ENCODE measurements at places on chromosomes 7 and 10.

DNA sequence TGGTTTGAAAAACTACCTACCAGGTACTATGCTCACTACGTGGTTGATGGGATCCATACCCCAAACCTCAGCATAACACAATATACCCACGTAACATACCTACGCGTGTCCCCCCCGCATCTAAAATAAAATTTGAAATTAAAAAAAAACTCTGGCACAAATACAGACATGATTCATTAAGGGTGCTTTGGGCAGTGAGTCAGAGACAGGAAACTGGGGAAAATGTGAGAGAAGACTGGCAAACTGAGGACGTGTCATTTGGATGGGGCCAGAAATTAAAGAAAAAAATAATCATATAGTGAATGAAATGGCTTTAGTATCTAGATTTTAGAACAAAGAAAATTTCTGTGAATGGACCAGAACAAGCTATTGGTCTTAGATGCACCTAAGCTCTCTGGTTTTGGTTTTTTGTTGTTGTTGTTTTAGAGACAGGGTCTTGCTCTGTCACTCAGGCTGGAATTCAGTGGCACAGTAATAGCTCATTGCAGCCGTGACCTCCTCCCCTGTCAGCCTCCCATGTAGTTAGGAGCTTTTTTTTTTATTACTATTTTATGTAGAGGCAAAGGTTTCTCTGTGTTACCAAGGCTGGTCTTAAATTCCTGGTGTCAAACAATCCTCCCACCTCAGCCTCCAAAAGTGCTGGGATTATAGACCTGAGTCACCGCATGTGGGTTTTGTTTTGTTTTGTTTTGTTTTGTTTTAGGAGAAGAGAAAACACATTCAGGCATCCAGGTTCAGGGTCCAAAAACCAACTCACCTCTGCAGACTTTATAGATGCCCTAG lies 5.9 kb upstream of the PRSS58 start:
- no peak for DNase-seq

- peak; percentile 52 for DNase-seq
Observed at GRCh38 chr10:132939957-132940790, 2.2 kb downstream of the CFAP46 start.

GRCh38 chr7:7565746-7566650 lies 686 bp upstream of the MIOS start:
- DNase-seq = no peak

- no peak for DNase-seq
Observed at GRCh38 chr10:59072038-59072437, 104.4 kb upstream of the PHYHIPL start.

DNA sequence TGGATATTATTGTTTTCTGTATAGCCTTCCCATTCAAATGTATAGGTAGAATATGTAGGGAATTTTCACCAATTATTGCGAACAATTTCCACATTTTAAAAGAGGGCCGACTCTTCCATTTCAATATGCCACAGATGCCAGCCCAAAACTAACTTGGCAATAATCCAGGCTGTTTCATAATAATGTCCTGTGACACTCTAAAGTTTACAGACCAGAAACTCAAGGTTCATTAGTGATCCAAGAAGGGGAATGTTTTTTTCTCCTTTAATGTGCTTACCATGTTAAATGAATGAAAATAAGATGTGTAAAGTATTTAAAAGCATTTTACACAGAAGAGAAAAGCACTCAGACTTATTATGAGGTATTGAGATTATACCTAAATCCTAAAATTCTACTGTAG lies 63.0 kb upstream of the FAM3C start:
- DNase-seq = no peak

- no peak for DNase-seq
Observed at GRCh38 chr7:106218546-106218945, 66.2 kb downstream of the NAMPT start.

DNA sequence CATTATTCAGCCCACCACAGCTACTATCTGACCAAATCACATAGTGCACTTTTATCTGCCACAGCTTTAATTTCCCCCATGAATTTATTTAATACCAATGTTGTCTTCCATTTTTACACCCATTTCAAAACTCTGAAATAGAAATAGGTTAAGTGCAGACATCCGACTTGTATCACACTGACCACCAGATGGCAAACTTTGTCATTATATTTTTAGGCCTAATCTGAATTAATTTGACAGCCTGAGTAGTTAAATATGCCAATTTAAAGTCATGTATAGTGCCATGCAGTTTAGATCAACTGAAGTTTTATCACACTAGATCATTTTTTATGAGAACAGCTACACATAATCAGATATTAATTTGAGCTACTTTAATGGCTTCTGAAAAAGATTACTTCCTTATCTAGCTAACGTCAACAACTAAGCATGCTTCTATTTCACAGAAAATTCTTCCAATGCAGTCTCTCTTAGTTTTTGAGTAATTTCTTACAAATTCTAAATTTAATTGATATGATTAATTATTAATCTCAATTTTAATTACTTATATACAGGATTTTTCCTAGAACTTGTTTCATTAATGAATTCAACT lies 566.4 kb downstream of the GFRA1 start:
- DNase-seq = no peak

GRCh38 chr7:43119371-43120075 lies 7.1 kb downstream of the HECW1 start:
- DNase-seq = no peak

DNA sequence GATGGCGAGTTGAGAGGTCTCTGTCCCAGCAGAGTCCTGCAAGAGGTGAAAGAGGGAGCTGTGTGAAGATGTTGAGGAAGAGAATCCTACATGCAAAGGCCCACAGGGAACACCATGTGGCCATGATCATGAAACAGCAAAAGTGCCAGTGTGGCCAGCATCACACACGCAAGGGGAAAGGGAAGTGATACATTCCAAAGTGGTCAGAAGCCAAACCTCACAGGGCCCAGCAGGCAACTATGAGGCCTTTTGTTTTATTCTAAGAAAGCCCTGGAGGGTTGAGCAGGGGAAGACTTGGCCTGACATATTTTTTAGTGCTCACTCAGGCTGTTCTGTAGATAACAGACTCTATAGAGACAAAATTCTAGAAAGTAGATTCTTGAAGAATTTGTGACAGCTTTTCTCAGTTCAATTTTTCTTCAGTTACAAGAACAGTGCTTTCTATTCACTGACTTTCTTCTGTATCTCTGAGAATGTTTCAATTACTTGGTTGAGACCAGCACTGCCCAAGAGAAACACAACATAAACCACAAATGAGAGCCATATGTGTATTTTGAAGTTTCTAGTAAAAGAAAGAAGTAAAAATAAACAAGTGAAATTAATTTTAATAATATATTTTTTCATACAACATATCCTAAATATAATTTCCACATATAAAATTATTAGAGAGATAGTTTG lies 82.3 kb downstream of the HTR7 start:
- no peak for DNase-seq

DNA sequence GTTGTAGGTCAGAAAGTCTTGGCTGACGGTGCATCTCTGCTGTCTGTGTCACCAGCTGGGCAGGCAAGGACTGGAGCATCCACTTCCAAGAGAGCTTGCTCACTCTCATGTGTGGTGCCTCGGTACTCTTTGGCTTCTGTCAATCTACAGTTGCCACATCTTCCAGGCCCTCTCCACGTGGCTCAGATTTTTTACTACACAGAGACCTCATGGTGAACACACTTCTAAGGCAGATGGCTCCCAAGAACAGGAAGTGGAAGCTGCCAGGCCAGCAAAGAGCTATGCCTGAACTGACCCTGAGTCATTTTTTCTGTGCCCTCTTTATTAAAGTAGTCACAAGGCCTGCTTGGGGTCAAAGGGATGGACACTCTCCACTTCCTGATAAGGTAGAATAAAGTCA lies 351.5 kb upstream of the AUTS2 start:
- no peak for DNase-seq

DNA sequence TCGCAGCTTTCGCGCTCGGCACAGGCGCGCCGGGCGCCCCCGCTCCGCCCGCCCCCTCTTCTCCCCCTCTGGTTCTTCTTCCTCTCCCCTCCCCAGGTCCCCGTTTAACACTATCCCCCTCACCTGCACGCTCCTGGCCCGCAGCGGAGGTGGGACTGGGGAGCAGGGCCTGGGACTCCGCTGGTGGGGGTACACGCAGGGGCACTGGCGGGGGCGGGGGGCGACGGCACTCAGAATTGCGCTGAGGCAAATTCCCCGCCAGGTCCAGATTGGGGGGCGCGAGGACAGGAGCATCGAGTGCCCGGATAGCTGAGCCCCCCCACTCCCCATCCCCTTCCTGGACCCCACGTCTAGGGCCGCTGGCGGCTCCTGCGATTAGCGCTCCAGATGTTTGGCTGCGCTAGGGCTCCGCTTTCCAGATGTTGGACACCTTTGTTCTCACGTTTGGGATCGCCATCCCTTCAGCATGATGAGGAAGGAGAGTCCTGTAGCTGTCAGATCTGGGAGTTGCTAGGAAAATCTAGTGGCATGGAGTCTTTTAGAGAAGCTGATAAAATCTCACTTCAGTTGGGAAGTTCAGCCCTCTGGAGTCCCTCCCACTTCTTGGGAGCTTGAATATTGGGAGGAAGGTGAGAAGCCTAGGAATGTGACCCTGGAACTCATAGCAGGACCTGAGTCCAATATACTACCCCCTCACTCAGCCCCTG lies 31.4 kb upstream of the PAX2 start:
- DNase-seq = no peak

GRCh38 chr7:84837405-84837804 lies 349.5 kb downstream of the SEMA3D start:
- DNase-seq = no peak

- no peak for DNase-seq
Observed at GRCh38 chr7:111517549-111517951, 44.7 kb downstream of the IMMP2L start.

- no peak for DNase-seq
Observed at GRCh38 chr7:97011536-97012364, 6.4 kb downstream of the DLX6 start.

DNA sequence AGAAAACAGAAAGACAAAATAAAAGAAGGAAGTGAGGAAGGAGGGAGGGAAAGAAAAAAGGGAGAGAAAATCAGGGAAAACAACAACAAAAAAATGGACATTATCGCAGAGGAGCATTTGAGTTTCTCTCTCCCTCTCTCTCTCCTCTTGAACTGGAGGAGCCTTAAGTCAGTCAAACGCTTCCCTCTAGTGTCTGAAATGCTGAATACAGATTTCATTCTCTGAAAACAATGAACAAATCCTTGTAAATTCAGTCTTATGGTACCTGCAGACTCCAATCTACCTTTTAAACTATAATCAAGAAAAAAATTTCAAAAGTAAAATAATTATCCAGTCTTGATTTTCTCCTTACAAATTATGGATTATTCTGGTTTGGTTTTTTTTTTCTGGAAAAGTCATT lies 89.2 kb upstream of the PFKP start:
- DNase-seq = no peak

- no peak for DNase-seq
Observed at GRCh38 chr7:134875867-134876266, 96.4 kb downstream of the CALD1 start.

- no peak for DNase-seq
Observed at GRCh38 chr10:108469940-108470339, 1305.4 kb upstream of the SORCS1 start.

DNA sequence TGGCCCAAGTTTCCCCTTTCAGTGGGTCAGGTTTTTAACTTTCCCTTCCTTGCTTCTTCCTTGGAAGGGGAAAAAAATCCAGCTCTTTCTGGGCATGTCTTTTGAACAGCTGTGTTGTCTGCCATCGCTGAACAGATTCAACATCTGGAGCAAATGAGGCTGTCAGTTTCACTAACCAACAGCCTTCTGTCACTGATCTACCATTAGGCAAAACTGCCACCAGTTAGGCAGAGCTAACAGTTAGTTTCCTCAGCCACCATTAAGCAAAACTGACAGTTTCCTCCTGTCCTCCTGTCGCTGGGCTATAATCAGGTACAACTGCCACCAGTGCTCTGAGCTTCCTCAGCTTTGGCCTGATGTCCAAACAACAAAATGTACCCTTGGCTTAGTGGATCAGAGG lies 81.9 kb downstream of the NPTX2 start:
- DNase-seq = no peak

- no peak for DNase-seq
Observed at GRCh38 chr10:62831346-62831745, 15.2 kb upstream of the EGR2 start.

- no peak for DNase-seq
Observed at GRCh38 chr7:133843341-133843740, 283.8 kb upstream of the LRGUK start.

- no peak for DNase-seq
Observed at GRCh38 chr7:7209412-7210050, 27.2 kb downstream of the C1GALT1 start.

DNA sequence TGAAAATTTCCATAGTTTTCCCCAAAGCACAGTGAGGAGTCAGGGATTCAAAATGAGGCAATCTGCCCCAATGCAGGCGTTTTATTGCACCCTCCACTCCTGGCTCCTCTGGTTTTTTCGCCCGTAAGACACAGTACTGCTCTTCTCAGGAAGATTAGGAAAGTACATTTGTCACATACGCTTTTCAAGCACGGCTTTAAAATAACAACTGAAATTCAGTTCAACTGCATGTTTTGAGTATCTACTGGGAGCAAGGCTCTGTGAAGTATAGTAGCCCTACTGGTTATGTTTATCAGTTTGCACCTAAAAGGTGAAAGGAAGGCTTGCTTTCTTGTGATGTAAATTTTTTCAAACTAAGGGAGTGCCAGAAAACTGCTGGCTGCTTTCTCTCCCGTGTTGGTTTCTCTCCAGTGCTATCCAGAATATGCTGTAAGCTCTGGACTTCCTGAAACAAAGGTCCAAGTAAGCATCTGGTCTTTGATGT lies 1.9 kb upstream of the SGMS1 start:
- DNase-seq = no peak

- DNase-seq = no peak
Observed at GRCh38 chr7:29627631-29628030, 64.0 kb downstream of the PRR15 start.

DNA sequence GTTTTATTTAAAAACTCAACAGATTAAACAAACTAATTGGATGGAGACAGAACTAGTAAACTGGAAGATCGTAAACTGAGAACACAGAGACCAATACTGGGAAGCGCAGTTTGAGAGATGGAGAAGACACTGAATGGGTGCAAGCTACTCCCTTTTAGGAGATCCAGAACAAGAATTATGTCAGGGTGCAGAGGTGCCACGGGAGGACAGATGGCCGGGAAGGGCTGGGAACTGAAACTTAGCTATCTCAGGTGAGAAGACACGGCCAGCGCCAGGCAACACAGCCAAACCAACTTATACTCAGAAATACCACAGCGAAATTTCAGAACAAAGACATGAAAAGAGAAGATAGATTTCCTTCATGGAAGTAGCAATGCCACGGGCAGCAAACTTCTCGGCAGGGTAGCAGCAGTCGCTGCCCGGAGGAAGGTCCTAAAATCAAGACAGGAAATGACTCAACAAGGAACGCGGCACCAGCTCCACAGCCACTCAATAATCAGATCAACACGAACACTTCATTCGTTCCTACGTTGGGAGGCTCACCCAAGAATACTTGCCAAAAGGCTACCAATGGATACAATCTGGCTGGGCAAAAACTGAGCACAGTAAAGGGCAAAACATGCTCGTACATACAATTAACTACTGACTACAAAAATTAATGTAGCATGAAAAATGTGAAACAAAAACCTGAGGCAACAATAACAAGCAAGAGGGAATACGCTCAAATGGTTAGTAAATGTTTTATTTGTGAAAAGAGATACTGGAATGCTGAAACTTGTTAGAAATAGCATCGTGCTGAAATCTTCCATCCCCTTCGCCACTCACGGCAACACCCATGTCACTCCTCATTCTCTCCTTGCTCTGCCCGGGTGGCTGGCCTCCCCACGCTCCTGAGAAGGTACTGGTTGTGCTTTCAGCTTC lies 2.2 kb upstream of the LRRC27 start:
- DNase-seq = peak; percentile 46
